Stimulated activated naive CD8-positive, alpha-beta T cell treated with anti-CD3 and anti-CD28 coated beads, Interleukin-15, Interleukin-2, amounts not matched to agents 100 U/mL and 50 U/mL, for 24 hours (primary cell): ENCODE measurements at places on chromosomes 16 and 17.

DNA sequence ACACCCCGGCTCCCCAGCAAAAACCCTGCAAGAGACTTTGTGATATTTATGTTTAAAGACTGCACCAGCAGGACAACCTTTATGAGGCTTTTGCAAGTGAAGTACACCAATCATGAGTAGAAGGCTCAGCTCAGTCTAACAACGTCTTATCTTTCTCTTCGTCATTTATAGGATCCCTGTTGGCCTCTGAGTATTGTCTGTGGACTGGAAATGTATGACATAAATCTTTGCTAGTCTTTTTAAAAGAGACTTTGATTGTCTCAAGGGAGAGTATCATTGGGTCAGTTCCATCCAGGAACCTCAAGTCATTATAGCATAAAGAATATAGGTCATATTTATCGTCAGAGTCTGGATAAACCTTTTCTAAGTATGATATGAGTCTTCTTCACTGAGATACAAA lies 505.0 kb upstream of the SOX9 start:
- no peak for DNase-seq

DNA sequence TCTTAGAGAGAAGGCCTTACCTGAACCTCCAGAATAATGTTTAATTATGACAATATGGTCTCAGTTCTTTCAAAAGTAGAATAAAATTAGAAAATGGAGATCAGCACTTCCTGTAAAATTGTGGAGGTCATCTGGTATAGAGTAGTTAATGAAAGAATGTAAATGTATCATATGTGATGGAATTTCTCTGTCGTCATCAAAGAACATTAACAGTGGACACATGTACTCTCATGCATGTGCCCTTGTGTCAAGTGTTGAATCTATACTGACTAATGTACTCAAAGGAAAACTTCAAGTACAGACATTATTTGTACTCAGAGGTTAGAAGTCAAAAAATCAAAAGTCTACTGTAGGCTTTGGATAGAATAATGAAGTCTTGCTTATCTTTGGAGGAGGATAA lies 129.2 kb upstream of the MYOCD start:
- DNase-seq: no peak

- peak; percentile 86 for DNase-seq
Measured at GRCh38 chr16:79601931-79602627, 1.5 kb upstream of the MAF start.

- no peak for DNase-seq
Measured at GRCh38 chr17:72876413-72876812, 216.1 kb downstream of the SLC39A11 start.

DNA sequence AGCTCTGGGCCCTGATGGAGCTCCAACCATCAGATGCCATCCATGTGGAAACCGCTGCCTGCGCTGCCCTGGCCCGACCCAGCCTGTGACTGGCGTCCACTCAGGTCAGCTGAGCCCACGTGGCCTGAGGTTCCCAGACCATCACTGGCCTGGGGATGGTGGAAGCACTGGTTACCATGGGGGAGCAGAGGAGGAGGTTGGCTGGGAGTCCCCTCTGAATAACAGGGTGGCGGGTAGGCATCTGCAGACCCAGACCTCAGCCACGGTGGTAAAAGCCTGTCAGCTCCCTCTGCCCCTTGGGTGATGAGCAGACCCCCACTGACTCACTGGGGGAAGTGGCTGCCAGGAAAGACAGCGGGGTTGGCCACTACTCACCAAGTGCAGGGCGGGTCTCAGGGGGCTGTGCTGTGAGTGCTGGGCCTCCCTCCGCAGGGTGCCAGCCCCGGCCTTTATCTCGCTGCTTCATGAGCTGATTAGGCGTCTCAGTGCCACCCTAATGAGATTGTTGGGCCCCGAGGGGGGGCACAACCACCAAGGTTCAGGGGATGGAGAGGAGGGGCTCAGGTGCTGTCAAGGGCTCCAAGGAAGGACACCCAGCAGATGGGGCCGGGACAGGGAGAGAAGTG lies at the start of gene PDE6G:
Gene PDE6G (minus strand): TSS at position 425 of the 626 bp plus-strand sequence. CDS start 3,237 bp downstream, outside the sequence.
- no peak for DNase-seq

GRCh38 chr17:56819030-56819429 lies 14.7 kb downstream of the C17orf67 start:
- DNase-seq: no peak

DNA sequence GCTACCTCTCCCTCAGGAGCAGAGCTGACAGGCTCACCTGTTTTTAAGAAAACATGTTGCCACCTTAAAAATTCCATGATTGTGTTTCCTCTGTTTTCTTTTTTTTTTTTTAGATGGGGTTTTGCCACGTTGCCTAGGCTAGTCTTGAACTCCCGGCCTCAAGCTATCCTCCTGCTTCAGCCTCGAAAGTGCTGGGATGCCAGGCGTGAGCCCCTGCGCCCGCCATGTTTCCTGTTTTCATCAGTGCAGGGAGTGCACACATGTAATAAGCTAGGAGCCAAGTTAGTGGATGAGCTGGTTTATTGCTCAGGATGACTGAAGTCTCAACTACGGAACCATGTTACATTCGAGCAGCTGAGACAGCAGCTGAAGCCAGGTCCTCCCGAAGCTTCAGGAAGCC lies 13.6 kb downstream of the MRM3 start:
- DNase-seq: no peak

DNA sequence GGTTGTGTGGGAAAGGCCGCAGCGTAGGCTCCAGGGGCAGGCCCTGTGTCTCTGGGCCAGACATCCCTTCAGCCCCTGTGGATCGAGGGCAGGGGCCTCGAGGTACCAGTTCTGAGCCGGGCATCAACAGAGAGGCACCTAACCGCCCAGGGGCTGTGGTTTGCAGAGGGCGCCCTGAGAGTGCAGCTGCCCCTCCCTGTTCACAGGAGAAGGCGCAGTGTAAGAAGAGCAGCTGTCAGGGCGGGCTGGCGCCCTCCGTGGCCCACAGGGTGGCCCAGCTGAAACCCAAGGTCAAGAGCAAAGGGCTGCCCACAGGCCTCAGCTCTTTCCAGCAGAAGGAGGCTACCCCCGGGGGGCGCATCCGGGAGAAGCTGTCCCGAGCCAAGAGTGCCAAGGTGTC lies 56.5 kb downstream of the ACTG1 start:
- DNase-seq: no peak

GRCh38 chr17:3935140-3935542 lies 18.9 kb upstream of the P2RX1 start:
- peak; percentile 39 for DNase-seq

GRCh38 chr17:2337544-2338314 lies 428 bp downstream of the SGSM2 start:
- peak; percentile 69 for DNase-seq

DNA sequence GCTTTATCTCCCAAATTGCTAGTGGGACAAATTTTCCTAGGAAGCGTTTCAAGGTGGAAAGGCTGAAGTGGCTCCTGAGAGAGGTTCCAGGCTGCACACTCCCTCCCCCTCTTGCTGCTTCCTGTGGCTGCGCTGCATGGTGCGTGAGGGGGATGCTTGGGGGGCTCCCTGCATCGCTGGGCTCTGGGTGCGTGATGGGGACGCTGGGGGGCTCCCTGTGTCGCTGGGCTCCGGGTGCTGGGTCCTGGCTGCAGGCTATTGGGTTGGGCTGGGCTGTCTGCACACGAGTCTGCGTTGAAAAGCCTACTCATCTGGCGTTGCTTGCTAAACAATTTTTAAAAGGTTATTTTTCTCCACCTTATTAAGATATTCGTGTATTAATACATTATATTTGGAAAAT lies 30.1 kb downstream of the NDEL1 start:
- DNase-seq: no peak

GRCh38 chr16:88957887-88958577 lies 19.0 kb downstream of the CBFA2T3 start:
- DNase-seq: no peak

DNA sequence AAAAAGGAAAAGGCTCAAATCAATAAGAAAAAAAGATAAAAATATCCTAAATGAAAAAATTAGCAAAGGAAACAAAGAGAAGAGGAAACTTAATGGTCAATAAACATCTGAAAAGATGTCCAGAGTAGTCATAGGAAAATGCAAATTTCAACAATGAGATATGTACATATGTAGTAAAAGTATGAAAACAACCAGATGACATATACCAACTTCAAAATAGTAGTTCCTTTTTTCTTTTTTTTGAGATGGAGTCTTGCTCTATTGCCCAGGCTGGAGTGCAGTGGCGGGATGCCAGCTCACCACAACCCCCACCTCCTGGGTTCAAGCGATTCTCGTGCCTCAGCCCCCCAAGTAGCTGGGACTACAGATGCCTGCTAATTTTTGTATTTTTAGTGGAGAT lies 21.7 kb upstream of the NFAT5 start:
- DNase-seq: no peak
